ENCODE measurements at places on chromosomes 2 and 18.
A peak's percentile ranks its signal among the peaks of the same experiment; 100 is the strongest.

- DNase-seq: no peak
Measured at GRCh38 chr2:4976407-4976806, 715.8 kb upstream of the SOX11 start.

DNA sequence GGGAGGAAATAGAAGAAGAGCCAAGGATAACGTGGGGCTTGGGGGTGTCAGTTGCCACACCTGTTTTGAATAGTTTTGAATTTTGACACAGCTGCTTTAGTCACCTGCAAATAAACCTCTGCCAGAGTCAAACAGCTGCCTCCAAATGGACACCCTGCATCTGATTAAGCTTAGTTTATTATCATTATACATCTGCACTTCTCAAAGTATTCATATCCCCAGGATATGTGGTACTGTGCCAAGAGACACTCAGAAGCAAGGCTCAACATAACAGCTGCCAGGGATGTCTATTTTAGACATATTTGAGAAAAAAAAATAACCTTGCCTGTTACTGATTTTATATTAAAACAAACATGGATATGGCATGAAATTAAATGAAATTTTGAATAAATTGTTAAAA lies 122.5 kb upstream of the WDR75 start:
- no peak for DNase-seq

- no peak for DNase-seq
Measured at GRCh38 chr2:84717302-84717701, 163.6 kb downstream of the TRABD2A start.

DNA sequence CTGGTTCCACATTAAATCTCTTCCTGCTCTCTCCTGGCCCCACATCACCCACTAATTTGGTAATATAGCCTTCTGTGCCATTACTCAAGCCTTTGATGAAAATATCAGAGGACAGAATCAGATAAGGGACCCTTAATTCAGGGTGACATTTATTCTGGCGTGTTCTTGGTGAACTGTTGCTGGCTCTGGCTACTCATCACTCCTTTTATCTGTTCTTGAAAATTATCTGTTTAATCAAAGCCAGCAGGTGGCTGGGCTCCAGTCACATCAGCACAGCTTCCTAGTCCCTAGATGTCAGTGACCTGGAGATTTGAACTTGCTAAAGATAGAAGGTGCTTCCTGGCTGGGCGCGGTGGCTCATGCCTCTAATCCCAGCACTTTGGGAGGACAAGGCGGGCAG lies 26.9 kb upstream of the SLC35F6 start:
- DNase-seq: no peak

DNA sequence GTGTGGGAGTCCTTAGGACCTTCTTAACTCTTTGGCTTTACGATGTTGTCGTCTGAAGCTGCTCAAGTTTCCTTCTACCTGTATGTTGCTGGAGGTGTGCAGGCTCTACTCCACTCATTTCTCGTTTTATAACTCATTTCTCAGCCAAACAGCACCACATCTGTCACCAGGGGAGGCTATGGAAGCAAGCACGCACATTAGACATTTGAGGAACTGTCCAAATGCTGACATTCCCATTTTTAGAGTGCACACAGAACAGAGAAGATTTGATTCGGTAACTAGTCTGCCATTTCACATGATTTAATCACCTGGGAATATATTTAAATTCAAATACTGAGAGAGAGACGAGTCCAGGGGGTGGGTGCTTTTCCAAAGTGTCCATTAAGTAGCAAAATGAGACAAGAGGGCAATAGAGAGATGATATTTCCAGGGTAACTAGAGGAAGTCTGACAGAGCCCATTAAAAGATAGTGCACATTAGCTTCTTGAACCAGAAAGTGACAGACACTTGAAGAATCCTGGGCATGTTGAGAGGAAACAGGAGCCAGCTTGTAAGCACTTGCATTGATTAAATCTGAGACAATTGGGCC lies 793.3 kb downstream of the TDRD15 start:
- peak; percentile 4 for DNase-seq

DNA sequence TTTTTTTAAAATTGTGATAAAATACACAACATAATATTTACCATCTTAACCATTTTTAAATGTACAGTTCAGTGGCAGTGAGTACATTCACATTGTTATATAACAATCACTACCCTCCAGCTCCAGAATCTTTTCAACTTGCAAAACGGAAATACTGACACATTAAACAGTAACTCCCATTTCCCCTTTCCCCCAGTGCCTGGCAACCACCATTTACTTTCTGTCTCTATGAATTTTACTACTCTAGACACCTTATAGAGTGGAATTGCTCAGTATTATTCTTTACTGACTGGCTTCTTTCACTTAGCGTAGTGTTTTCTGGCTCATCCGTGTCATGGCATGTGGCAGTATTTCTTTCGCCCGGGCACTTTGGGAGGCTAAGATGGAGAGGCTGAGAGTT lies 32.6 kb downstream of the FASTKD2 start:
- no peak for DNase-seq

DNA sequence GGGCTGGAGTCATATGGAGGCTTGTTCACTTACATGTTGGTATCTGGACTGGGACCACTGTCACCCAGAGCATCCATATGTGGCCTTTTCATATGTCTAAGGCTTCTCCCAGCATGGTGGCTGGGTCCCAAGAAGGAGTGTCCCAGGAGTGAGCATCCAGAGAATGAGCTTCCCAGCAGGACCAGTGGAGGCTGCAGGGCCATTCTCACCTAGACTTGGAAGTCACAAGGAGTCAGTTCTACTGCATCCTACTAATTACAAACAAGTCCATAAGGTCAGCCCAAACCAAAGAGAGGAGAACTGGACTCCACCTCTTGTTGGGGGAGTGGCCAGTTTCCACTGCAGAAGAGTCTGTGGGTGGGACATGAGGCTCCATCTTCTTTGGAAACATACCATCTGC lies 5.1 kb upstream of the TEX51 start:
- no peak for DNase-seq

DNA sequence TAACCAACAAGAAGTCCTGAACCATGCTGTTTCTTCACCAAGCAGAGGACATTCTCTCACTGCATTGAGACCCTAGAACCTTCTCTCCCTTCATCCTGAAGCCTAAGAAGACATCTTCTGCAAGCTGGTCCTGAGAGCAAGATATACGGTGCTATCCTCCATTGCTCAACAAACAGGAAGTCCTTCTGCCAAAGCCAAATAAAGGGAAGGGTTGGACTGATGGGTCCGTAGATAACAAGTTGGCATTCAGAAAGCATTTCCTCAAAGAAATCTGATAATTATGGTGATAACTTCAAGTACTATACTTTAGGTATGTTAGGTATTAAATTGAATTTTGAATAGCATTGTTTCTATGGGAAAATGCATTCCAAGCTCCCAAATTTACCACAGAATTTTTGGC lies 23.3 kb downstream of the GRB14 start:
- DNase-seq: no peak

- peak; percentile 80 for DNase-seq
Measured at GRCh38 chr2:128315829-128316776, 2.6 kb downstream of the HS6ST1 start.

- DNase-seq: no peak
Measured at GRCh38 chr2:15993666-15994065, 53.3 kb downstream of the MYCN start.

DNA sequence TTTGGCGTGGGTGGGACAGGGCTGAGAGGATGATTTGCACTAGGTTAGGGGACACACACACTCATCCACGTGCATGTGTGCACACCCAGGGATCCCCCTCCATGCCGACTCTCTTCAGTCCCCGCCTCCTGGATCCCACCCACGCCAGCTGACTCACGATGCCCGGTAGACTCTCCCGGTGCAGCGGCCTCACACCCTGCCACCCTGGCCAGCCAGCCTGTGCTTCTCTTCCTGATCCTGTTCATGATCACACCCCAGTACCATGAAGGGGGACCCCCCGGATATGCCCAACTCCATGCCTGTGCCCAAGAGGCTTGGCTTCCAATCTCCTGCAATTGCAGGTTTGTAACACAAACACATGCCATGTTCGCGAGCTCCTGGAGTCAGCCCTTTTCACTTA lies 157.8 kb upstream of the HDAC4 start:
- DNase-seq: no peak

DNA sequence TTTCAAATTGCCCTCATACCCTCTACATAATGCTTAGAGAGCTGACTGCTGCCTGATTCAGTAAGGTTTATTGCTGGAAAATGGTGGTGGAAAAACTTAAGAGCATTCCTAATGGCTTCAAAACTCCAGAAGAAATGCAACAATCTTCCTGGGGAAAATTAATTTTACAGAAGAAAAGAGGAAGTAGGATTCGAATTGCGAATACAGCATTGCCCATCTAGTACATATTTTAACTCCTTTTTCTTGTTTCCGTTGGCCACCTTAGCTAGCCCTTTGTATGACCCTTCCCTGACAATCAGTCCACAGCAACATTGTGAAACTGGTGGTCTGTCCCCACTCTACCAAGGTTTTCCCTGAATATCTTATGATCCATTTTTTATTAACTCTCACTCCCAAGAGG lies 224.7 kb downstream of the MTX2 start:
- DNase-seq: no peak

DNA sequence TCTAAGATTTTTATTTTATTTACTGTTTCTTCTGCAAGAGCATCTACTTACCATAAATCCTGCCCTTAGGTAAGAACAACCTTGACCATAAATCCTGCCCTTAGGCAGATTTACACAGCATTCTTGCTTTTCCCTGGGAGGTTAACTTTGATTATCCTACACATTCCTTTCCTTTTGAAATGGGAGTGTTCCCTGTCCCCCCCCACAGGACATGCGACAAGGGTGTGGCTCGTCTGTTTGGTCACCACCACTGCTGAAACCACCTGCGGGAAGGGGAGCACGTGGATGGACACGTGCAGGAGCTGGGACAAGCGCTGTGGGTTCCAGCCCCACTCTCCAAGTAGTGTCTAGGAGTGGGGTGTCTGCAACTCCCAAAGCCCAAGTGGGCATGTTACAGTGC lies 239.3 kb upstream of the SP5 start:
- DNase-seq: no peak

DNA sequence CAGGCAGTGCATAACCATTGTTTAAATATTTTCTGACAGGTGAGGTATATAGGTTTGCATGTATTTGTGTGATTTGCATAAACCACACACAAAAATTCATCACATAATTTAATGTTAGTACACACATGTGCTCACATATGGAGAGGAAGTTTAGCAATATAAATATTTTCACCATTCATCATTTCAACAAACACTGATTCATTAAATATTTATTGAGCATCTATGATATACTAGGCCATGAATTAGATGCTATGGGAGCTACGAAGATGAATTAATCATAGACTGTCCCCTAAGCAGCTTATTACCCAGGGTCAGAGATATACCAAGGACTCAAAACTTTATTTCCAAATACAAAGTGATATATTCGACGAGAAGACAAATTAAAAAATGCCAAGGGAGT lies 311.6 kb upstream of the PIK3C3 start:
- no peak for DNase-seq

GRCh38 chr2:127917916-127918315 lies 32.2 kb upstream of the AMMECR1L start:
- DNase-seq: no peak

- no peak for DNase-seq
Measured at GRCh38 chr2:129619471-129619870, 360.0 kb upstream of the RAB6C start.

- peak; percentile 6 for DNase-seq
Measured at GRCh38 chr2:168312036-168312822, 64.8 kb upstream of the STK39 start.

GRCh38 chr2:194867328-194867727 lies 789.7 kb upstream of the SLC39A10 start:
- no peak for DNase-seq

DNA sequence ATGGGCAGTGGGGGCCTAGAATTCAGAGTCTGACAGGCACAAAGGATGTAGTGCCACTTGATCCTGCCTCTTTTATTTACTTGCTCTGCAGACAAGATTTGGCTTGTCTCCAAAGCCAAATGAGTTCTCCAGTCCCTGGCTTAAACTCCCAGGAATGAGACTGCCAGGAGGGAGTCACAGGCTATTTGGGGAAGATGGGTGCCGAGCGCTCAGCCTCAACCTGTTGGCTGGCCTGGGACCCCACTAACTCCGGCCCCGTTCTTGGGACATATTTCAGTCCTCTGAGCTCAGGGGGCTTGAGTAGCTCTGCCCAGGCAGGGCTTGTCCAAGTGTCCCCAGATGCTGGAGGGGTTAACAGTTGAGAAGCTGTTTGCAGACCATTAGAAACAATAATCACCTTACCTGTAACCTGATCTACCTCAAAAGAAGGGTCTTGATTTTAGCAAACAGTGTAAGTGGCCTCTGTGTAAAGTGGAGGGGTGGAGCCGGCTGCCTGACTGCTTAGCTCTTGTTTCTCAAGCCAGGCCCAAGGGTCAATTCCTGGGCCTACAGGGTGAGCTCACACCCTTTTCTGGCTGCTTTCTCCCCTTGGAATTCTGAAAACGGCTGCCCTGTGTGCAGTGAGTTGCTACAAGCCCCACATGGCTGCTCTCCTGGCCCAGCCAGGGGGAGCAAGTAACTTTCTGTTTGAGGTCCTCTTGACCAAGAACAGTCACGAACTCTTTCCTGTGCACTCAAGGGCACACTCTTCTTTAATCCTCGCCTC lies 27.1 kb upstream of the FZD5 start:
- DNase-seq: no peak

Measured in mesenchymal stem cell (in vitro differentiated cells and primary cell).